Stimulated activated CD4-positive, alpha-beta T cell treated with anti-CD3 and anti-CD28 coated beads, Interleukin-4, amount 100 ng/mL, for 48 hours (primary cell): ENCODE measurements at places on chromosomes 16 and 17.

- no peak for DNase-seq
Measured at GRCh38 chr17:57302690-57303465, 46.6 kb downstream of the MSI2 start.

DNA sequence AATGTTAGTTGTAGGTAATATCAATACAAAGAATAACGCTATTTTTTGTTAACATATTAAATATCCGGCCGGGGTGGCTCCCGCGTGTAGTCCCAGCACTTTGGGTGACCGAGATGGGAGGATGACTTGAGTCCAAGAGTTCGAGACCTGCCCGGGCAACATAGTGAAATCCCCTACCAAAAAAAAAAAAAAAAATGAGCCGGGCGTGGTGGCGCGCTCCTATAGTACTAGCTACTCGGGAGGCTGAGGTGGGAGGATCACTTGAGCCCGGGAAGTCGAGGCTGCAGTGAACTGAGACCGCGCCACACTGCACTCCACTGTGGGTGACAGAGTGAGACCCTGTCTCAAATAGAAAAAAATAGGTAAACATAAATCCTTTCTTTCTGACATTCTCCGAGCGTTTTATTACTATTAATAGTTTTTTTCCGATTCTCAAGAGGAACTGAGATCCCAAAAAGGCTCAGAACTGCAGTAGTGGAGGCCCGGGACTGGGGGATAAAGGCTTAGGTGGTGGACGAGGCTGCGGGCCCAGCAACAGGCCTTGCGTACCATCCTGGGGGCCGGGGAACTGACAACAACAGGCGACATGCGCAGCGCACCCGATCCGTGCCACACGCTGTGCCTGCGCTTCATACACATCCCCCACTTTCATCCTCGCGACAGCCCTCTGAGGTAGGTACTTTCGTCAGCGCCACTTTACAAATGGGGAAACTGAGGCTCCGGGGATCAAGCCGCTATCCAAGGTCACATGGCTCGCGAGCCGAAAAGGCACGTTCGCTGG is 919 bp downstream of the N4BP1 start:
- no peak for DNase-seq

DNA sequence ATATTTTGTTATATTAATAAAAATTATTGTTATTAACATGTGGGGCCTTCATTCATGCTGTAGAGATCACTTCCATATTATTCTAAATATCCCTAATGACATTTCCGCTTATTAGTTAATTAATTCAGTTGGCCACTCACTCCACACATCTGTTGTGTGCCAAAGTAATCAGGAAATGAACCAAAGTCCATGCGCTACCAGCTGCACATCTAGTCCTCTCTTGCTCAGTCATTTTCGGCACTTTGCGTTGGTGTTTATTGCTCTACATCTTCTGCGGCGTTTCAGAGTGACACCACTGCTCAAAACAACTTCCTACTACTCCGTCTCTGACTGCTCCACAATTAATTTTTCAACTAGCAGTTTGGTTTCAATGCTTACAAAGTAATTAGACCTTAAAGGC is 101.4 kb upstream of the ZFHX3 start:
- DNase-seq, result no peak

DNA sequence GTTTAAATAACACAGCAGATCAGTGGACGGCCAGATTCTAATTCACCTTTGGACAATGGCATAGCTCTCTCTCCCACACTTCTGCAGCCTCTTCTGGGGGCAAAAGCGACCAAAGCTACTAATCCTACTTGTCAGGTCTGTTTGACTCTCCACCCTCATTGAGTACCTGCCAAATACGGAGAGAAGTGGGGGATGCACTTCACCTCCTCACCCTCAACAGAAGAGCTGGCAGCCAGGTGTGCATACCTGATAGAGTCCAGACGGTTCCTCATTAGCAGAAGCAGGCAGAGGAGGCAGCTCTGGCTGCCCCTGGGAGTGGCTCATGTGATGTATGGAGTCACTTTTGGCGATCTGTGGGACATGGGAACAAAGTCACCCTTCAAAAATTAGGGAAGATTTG is 4.9 kb downstream of the DNAH3 start:
- no peak for DNase-seq

- no peak for DNase-seq
Measured at GRCh38 chr16:51941412-51941811, 605.5 kb downstream of the TOX3 start.

DNA sequence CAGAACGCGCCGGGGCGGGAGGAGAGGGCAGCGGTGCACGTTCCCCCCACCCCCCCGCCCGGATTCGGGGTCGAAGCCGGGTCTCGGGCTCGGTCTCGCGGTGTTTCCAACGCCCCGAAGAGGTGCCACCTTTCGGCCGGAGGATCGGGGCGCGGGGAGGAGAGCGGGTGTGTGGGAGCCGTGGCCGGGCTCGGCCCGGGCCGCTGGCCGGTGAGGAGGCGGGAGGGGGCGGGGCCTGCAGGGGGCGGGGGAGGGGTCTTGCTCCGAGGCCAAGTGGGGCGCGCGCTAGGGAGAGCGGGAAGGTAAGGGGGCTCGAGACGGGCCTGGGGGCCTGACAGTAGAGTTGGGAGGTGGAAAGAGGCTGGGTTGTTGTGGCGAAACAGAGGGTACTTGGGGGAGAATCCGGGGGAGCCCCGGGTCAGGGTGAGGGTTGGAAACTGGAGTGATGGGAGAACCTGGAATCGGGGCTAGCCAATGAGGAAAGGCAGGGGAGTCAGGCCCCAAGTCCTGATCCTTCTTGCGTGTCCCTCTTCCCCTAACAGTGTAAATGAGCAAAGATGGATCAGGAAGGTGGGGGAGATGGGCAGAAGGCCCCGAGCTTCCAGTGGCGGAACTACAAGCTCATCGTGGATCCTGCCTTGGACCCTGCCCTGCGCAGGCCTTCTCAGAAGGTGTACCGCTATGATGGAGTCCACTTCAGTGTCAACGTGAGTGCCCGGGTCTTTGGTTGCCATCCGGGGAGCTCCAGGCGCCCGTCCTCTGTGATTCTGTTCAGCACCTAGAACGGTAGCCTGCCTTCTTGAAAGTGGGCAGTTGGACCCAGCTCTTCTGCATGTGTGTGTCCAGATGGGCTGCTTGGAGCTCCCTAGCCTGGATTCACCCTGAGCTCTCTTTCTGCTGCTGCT is 873 bp downstream of the SETD1A start:
- DNase-seq, result no peak

- peak; percentile 88 for DNase-seq
Measured at GRCh38 chr17:74987418-74987908, at the start of gene CDR2L. Gene CDR2L, plus strand, starts transcription at chr17:74987632. Its CDS starts 412 bp downstream, at chr17:74988044.

DNA sequence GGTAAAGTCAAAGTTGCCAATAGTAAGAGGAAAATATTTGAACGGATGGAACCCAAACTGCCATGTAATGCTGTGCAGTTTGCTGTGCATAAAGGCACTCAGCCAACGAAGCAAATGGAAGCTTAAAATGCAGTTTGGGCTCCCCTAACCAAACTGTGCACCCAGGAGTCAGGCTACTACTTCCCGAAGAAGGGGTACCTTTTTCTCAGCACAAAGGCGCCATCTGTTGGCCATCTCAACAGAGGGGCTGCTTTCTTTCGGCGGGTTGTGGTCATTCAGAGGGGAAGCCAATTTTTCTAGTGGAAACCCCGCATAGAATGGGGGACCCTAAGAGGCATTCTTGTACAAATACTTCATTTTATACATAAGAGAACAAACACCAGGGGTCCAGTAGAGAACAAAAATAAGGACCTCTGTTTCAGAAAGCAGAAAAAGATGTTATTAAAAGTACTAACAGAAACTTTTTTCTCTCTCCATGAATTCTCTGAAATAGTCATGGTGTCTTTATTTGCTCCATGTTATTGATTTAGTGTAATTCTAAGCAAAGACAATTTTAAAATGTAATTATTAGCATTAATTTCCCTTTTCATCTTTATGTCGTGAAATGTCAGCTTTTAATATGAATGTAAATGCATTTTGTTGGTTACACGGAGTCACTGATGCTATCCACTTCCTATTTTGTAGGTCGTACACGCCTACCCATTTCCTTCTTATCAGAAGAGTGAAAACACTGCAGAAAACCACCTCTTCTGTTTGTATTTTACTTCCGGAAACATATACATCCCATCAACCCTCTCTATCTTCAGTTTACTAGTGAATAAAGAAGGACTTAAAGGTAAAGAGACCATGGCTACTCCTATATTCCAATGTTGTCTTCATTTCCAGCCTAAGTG is 453.3 kb downstream of the KCNJ2 start:
- no peak for DNase-seq

DNA sequence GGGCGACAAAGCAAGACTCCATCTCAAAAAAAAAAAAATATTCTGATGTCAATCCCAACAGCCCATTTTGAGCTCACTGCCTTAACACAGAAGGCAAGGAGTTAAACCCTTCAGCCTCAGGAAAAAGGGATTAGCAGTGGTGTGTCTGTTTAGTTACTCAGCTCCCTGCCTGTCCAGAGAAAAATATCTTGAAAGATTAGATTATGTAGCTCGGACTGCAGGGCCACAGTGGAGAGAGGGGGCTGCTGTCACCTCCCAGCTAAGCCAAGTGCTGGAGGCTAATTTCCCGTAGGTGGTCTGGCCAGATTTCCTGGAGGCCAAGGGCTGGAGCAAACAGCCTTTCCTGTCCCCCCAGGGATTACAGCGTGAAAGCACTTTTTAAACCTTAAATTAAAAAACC is 50.3 kb downstream of the C16orf95 start:
- no peak for DNase-seq

GRCh38 chr16:85098565-85098964 is 13.7 kb downstream of the CIBAR2 start:
- no peak for DNase-seq

GRCh38 chr16:30065943-30066760 is 592 bp downstream of the ALDOA start:
- DNase-seq, result peak; percentile 45

DNA sequence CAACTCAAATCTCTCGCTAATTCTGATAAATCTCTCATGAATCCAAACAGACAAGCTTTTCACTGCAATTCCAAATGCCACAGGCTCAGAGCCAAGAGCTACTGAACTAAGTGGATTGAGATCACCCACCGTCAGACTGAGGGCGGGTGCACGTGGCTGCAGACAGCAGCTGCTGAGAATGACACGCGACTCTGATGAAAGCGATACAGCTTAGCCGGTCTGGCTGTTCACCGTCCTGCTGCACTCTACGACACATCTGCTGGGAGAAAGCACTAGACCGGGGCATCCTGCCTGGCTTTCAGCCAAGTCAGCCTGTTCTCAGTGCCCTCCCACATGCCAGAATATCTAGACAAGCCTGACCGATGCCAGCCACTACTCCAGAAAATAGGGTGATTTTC is 42.6 kb downstream of the KLHDC4 start:
- DNase-seq, result no peak

DNA sequence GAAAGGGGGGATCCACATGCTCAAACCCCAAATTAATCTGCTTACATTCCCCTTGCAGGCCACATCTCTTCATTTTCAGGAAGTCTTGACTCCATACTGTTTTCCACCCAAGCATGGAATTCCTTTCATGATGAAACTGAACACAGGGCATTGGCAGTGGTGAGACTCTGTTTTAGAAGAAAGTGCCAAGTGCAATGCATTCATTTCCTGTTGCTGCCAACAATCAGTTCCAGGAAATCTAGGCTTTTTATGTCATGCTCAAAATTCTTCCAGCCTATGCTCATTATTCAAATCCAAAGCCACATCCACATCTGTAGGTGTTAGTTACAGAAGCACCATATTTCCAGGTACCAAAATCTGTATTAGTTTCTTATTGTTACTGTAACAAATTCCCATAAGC is 4.1 kb downstream of the CCL2 start:
- DNase-seq, result no peak

GRCh38 chr16:85400305-85401205 is 212.6 kb upstream of the GSE1 start:
- DNase-seq, result no peak

DNA sequence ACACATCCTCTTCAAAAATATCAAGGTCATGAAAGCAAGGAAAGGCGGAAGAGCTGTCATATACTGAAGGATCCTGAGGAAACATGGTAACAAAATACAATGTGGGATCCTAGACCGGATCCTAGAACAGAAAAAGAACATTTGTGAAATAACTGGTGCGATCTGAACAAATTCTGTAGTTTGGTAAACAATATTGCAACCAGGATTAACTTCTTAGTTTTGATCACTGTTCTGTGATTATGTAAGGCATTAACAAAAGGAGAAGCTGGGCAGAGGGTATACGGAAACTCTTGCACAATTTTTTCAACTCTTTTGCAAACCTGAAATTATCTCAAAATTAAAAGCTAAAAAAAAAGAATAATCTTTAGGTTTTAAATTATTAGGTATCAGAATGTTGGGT is 109.7 kb downstream of the TRIM37 start:
- DNase-seq, result no peak

DNA sequence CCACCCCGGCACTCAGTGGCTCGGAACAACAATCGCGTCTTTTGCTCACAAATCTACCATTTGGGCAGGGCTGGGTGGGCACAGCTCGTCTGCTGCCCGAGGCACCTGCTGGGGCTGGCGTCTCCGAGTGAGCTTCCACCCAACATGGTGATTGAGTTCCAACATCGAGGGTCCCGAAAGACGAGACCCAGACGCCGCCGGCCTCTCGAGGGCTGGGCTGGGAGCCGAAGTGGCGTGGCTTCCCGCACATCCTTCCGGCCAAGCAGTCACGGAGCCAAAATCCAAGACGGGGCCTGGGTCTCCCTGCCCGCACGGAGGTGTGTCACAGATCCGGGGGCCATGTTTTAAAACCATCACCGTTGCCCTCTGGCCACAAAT is 7.5 kb upstream of the ZFPM1 start:
- DNase-seq, result no peak

GRCh38 chr17:82891911-82892310 is 52.1 kb upstream of the ZNF750 start:
- DNase-seq, result no peak

- DNase-seq, result no peak
Measured at GRCh38 chr17:76550712-76551615, 11.1 kb downstream of the PRCD start.

DNA sequence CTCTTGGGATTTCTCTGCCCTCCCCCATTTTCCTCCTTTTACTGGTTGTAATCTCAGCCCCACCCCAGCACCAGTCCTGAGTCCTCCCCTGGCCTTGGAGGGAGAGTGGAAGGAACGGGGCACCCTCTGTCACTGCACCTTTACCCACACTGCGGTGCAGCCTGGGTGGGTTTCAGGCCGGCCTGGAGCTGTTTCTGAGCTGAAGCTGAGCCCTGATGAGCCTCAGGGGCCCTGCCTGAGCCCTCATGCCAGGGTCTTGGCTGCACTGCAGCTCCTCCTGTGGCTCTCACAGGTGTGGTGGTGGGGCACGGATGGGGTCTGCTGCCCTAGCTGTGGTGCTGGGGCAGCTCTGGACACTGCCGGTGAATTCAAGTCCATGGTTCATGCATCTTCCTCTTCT is 34.5 kb downstream of the RNF213 start:
- no peak for DNase-seq

DNA sequence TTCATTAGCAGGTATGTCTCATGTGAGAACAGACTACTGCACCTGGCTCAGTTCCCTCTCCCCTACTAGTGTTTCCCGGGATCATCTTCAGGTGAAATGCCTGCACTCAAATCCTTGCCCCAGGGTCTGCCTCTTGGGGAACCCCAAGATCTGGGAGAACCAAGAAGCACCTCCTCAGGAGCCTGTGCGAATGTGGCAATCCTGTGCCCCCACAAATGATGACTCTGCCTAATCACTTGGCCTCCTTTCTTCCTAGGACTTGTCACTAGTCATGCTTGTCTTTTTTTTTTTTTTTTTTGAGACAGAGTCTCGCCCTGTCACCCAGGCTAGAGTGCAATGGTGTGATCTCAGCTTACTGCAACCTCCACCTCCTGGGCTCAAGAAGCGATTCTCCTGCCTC is 21.7 kb downstream of the ADAD2 start:
- DNase-seq, result no peak

GRCh38 chr16:78763821-78764440 is 664.5 kb downstream of the WWOX start:
- no peak for DNase-seq

GRCh38 chr17:46139432-46140210 is 53.6 kb downstream of the KANSL1 start:
- DNase-seq, result no peak
